ENCODE measurements at places on chromosomes 11 and 22.

DNA sequence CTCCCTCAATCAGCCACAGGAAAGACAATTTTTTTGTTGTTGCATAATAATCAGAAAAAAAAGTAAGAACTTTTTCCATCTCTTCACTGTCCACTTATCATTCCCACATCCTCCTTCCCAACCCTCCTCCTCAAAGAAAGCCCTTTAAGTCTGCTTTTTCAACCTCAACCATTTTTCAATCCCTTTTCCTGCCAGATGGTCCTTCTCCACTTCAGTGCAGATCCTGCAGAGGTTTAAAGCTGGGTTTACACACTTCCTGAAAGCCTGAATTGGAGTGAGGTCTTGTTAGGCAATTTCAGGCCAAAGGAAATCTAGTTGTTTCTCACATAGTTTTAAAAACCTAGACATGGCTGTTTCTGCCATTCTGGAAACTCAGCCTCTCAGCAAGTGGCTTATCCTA, 78.3 kb downstream of the RPL27A start:
- no peak overlapping the region for H3K4me3 ChIP-seq
- no peak overlapping the region for H3K27ac ChIP-seq
- H3K27me3 ChIP-seq, result no peaks in the 10 kb centered on the region
- no peak for DNase-seq

- no peaks in the 10 kb centered on the region for H3K4me1 ChIP-seq
- no peak overlapping the region for H3K27ac ChIP-seq
- no peak for DNase-seq
These were observed 41.8 kb upstream of the ZBTB16 start for GRCh38 chr11:114017723-114018122.

DNA sequence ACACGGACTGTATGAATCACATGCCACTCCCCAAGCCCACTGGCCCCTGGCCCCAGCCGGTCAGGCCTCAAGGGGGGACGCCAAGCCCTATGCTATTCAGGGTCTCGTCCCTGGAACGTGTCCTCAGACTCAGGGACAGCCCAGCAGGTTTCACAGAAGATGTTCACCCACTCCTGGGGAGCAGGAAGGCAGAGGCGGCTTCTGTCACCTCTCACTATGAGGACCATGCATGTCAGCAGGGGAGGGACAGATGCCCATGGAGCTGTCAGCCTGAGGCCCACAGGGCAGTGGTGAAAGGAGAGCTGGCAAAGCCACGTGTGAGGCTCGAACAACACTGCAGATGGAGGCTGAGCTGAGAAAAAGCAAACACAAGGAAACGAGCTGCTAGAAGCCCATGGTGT, 192.0 kb downstream of the SHANK2 start:
- H3K36me3 ChIP-seq, result peaks cover 4% of the 10 kb centered on the region
- H3K4me1 ChIP-seq, result peaks cover 8% of the 10 kb centered on the region
- H3K27me3 ChIP-seq, result no peaks in the 10 kb centered on the region
- H3K27ac ChIP-seq, result no peak overlapping the region
- DNase-seq, result no peak

DNA sequence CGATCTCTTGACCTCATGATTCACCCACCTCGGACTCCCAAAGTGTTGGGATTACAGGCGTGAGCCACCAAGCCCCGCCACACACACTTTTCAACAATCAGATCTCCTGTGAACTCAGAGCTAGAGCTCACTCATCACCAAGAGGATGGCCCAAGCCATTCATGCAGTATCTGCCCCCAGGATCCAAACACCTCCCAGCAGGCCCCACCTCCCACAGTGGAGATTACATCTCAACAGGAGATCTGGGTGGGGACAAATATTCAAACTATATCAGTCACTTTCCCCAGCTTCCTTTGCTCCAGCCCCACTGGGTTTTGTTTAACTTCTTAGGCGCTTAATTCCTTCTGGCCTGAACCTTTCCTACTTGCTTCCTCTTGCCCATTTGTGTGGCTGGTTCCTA, 26.3 kb upstream of the SORL1 start:
- H3K27ac ChIP-seq, result no peak overlapping the region
- H3K4me3 ChIP-seq, result no peak overlapping the region
- H3K4me1 ChIP-seq, result peaks cover 9% of the 10 kb centered on the region
- no peaks in the 10 kb centered on the region for H3K36me3 ChIP-seq
- no peak for DNase-seq

DNA sequence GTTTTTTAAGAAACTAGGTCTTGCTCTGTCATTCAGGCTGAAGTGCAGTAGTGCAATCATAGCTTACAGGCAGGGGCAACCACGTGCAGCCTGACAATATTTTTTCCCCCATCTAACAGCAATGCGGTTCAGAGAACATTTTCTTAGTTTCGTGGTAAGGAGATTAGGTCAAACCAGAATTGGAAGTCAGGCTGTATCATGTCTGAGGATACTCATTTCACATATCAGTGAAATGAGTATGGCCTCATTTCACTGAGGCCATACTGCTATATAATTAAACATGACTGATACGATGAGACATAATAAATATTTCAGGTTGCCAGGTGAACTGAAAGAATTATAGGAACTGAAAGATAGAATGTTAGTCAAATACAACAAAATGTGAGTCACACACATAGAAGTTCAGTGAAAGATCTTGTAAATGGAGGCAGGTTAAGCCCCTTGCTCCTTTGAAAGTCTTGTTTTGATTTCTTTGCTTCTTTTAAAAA, 32.5 kb upstream of the IZUMO1R start:
- no peaks in the 10 kb centered on the region for H3K4me1 ChIP-seq
- no peak for DNase-seq
- H3K27ac ChIP-seq, result no peak overlapping the region
- no peaks in the 10 kb centered on the region for H3K27me3 ChIP-seq

DNA sequence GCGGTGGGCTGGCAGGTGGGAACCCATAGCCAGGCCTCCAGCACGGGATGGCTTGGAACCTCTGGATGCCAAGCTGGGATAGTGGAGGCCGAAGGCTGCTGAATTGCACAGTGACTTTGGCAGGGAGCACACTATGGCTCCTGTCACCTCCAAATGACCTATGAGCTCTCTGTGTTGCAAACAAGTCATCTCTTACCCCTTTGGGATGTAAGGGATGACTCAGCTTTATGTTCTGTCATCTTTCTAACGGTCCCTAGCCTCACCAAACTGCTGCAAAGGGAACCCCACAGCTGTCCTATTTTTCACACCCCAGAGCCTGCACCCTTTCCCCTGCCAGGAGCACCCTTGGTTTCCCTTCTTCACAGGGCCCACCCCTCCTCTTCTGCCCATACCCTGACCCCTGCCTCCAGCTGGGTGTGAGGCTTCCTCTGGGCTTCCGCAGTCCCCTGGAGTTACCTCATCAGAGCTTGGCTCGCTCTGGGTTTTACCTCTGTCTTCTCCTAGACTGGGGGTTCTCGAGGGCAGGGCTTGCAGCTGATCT, 2.7 kb upstream of the SCUBE1 start:
- peaks cover 71% of the 10 kb centered on the region for H3K27me3 ChIP-seq
- H3K27ac ChIP-seq, result no peak overlapping the region
- H3K4me3 ChIP-seq, result no peak overlapping the region
- no peaks in the 10 kb centered on the region for H3K36me3 ChIP-seq
- peaks cover 23% of the 10 kb centered on the region for H3K4me1 ChIP-seq
- DNase-seq, result no peak

GRCh38 chr11:23569134-23569533, 708.9 kb upstream of the CCDC179 start:
- no peak overlapping the region for H3K27ac ChIP-seq
- H3K36me3 ChIP-seq, result no peaks in the 10 kb centered on the region
- no peaks in the 10 kb centered on the region for H3K27me3 ChIP-seq
- no peaks in the 10 kb centered on the region for H3K4me1 ChIP-seq
- DNase-seq, result no peak

DNA sequence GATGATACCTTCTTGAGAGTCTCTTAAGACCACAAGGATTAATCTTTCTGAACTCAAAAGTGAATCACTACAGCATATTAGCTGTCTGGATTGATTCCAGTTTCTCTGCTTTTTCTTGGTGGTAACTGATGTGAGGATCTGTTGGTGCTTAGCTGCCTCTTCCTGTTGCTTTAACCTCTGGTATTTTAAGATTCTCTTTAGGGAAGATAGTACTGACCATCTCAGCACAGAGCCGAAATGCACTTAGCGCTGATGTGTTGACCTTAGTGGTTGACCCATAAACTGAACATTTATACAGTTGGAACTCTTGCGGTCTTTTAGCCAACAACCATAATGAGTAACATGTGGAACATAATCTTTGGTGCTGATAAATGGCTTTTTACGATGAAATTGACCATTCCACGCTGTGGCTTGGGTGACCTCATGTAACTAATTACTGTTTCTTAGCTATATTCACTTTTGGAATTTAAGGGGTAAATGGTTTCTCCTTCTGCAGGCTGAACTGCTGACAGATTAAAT, 33.7 kb downstream of the APLP2 start:
- H3K4me1 ChIP-seq, result peaks cover 40% of the 10 kb centered on the region
- H3K4me3 ChIP-seq, result peak overlapping the region; percentile 46
- peak overlapping the region; percentile 46 for H3K27ac ChIP-seq

All from type B pancreatic cell (in vitro differentiated cells).